ENCODE measurements at places on chromosomes 1 and 21.

GRCh38 chr1:51689075-51689440 lies 72.2 kb downstream of the OSBPL9 start:
- DNase-seq, result no peak

GRCh38 chr1:84847253-84848250 lies 45.5 kb downstream of the LPAR3 start:
- peak; percentile 98 for DNase-seq

DNA sequence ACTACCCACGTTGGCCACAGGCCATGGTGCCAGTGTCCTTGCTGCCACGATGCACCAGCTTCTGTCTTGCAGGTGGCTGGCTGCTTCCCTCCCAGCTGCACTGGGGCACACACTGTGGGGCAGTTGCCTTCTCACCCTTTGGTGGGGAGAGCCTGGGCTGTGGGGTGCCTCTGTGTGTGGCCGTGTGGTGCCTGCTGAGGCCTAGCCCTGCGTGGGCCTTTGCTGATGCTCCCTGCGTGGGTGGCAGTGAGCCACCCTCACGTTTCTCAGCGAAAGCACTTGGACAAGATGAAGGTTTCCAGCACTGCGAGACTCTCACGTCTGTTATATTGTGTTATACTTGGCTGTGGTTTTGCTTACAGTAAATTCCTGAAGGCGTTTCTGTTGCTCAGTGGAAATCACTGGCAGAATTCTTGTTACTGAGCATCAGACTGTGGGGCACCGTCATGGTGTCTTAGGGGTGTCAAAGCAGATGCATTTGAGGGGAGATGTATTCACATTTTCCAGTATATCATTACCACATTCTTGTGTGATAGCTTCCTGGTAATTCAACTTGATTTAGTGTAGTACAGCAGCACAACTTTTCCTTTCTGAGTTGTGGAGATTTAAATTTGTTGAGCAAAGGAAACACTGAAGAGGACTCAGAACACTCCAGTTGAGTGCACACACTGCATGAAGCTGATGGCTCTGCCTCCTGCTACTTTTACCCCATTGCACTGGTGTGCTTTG lies 124.7 kb downstream of the PCBP3 start:
- DNase-seq, result peak; percentile 62

GRCh38 chr1:163650624-163651023 lies 328.9 kb downstream of the NUF2 start:
- DNase-seq, result no peak

DNA sequence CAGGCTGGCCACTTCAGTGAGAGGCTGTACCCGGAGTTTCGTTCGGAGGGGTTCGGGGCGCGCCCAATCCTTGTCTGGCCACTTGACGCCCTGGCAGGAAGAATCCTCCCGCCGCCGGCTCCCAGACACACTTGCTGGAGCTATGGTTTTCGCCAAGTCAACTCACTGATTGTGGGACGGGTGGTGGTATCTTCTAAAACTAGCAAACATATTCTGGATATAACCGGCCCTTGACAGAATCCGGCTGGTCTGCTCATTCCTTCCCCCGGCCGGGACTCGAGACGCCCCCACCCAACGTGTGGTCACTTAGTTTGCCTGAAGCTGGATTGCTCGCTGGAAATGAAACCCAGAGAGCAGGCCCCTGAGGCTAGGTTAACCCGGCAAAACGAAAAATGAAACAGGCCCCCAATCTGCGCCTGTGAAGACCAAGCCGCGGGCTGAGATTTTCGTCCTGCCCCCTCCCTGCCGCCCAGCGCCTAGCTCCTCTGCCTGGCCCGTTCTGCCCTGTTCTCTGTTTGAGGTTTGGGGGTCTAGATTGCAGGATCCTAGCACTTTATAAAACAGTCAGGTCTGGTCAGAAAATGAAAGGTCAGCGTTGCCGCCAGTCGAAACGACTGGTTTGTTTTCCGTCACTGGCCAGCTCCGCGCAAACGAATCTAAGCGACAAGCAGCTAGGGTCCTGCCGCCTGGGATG lies 4.6 kb downstream of the GFI1 start:
- peak; percentile 34 for DNase-seq

DNA sequence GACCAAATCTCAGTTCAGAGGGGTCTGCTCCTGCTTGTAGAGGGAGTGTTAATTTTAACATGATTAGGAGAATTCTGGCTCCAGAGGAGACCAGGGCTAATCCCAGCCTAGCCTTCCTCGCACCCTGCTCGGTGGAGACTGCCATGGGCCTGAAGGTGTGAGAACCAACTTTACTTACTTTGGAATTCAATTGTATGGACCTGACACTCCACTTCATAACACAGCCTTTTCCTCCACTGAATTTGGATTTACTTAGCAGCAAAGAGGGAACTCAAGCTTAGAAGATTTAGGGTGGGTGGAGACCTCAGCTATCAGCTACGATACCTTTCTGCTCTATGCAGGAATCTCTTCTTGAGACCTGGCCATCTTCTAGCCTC lies 11.5 kb downstream of the PLXNA2 start:
- DNase-seq, result no peak

GRCh38 chr1:12001249-12001917 lies 17.9 kb upstream of the MIIP start:
- peak; percentile 76 for DNase-seq
